HT-29 (cell line): ENCODE measurements at places on chromosomes 4 and X. TPM values are rescaled to one million over a fixed set of nuclear protein-coding genes. Genes with fewer than 3 reads are reported as not detected.
A peak's percentile ranks its signal among the peaks of the same experiment; 100 is the strongest.

DNA sequence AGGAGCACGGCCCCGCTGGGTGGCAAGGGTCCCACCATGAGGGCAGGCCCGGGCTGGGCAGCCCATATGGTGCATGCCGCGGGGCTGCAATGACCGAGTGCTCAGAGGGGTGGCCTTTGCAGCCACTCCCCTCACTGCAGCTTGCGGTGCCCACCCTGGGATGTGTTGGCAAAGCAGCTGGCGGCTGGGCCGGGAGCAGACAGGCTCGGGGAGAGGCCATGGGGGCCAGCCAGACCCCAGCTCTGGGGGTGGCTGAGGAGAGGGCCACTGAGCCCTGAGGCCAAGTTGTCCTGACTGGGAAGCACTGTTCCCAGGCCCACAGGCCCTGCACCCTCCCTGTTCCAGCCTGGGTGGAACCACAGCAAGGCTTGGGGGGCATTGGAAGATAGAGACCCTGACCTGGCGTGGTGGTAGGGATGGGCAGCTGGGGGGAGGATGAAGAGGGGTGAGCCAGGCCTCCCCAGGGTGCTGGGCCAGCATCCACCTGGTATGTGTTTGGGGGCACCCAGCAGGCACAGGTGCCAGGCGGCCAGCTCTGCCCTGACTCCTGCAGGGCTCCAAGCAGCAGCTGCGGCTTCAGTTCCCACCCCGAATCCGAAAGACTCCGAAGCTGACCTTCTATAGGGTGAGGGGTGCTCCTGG is 18.4 kb upstream of the RNF4 start:
- no peak for DNase-seq

DNA sequence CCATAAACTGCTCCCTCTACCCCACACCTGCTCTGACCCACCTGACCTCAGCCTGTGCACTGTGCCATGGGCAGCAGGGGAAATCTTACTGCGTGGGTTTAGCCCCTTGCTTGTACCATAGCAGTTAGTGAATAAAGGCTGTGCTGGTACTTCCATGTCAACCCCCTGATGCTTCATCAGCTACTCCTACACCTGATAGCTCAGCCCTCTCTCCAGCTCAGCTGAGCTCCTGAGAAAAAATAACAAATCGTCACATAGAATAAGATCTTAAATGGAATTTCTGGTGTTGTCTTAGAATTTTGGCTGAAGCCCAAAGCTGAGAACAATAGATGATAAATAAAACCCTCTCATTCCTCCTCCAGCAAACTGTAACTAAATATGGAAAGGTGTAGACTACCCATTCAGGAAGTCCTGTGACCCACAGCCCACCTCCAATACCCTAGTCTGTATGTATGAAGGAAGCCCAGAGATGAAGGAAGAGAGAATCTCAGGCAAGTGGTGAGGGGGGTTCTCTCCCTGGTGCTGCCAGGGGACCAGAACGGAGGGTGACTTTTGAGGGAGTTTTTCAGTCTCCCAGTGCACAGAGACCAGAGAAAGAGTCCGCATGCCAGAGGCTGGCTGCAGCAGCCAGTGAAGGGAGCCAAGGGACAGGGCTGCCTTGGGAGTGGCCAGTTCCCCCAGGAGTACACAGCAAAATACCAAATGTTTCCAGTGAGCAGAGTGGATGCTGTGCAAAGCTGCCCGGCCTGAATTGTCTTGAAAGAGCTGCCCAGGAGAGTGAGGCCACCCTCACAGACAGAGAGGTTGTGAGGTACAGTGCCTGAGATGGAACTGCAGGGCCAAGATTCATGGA is 227.3 kb downstream of the QDPR start:
- no peak for DNase-seq

The USP26 gene
- total RNA-seq = not detected in 2 replicates

DNA sequence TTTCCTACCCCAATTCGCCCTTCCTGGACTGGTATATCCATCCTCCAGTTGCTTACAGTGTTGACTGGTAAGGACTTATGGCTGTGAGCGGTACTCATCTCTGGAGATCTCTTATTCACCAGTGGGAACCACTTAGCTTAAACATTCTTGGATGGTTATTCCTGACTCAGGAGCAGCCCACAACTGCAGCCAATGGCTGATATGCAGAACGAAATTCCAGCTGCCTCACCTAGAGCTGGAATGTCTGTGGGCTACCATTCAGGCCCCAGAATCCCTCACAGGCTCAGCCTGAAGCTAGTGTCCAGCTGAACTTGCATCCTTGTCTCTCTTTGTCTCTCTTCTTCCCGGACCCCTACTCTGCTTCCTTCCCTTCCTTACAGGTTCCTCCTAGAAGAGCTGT is 138.9 kb upstream of the SMIM31 start:
- DNase-seq = no peak

The MAP3K15 gene
- 0.26 TPM in 1 of 2 replicates, not detected in the other for total RNA-seq

DNA sequence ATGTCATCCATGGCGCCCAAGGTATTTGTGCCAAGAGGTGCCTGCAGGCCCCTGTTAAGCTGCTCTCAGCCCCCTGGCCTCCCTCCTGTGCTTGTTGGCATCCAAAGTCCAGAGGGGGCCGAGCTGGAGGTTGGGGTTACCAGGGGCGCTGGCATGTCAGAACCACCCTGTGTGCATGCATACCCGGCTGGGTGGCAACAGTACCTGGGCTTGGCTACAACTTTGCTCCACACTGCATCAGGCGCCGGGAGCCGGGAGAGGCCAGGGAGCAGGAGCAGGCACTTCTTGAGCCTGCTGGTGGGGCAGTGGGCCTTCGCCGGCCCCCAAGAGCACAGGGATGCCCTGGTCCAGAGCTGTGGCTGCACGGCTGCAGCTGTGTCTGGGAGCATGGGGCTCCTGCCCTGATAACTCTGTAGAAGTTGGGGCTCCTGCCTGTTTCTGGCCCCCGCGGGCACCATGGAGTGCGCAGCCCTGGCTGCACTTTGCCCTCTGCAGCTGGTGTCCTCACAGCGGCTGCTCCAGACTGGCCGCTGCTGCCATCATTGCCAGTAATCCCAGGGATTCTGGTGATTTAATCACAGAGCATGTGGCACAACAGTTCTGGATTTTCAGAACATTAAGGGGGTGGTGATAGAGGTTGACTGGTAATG is 130.3 kb downstream of the ARHGAP10 start:
- DNase-seq = no peak

- DNase-seq = peak; percentile 24
Measured at GRCh38 chrX:155070038-155070437, 898 bp downstream of the CMC4 start.

DNA sequence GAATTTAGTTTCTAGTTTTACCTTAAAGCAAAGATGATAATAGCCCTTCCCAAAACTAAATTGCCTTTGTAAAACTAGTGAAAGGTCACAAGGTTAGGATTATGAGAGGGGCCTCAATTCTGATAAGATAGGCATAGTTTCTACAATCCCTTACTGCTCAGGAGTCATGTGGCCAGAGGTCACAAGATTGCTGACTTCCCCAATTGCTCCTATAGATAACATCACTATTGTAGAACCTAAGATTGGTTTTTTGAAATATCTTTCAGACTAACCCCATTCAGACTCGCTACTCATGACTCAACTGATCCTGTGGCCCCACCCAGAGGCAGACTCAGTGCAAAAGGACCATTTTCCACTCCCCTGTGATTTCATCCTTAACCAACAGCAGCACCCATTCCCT is 70.3 kb downstream of the SCD5 start:
- DNase-seq = no peak

DNA sequence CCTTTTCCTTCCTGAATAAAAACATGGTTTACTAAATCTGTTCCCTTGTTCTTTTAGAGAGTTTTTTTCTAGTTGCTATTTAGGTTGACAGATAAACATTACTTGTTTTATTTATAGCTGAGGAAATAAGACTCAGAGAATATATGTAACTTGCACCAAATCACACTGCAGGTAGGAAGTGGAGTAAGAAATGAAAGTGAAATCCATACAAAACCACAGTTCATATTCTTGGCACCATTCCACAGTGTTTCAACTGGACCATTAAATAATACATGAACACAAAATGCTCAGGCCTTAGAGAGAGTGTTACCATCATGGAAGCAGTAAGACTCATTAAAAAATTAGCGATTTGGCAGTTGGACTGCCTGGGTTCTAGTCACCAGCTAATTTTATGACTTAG is 326.9 kb upstream of the SLIT2 start:
- no peak for DNase-seq

The CPXCR1 gene
- not detected in 2 replicates for total RNA-seq

- DNase-seq = peak; percentile 61
Measured at GRCh38 chr4:76896614-76897535, 1.1 kb downstream of the SOWAHB start.

DNA sequence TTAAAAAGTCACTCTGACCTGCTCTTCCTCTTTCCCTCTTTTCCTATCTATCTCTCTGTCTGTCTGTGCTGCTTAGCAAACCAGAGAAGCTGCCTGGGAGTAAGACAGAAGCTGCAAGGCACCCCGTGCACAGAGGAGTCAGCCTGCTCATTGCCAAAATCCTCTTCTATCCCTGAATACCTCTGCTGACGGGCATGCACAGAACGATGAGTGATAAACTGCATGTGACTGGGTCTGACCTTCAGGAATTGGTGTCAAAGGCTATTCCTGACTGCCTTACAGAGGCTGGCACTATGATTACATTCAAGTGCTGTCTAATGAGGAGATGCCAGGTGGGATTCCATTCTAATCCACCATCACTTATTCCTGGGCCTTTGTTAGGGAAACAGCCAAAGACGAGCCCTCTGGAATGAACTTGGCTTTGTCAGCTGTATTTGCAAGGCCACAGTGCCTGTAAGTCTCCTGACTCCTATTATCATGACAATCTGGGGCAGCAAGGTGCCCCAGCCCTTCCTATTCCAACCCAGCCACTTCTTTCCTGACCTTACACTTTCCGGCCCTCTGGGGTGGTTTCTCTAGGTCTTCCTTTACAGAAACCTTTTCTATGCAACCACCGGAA is 45.4 kb upstream of the CTAG2 start:
- DNase-seq = no peak

DNA sequence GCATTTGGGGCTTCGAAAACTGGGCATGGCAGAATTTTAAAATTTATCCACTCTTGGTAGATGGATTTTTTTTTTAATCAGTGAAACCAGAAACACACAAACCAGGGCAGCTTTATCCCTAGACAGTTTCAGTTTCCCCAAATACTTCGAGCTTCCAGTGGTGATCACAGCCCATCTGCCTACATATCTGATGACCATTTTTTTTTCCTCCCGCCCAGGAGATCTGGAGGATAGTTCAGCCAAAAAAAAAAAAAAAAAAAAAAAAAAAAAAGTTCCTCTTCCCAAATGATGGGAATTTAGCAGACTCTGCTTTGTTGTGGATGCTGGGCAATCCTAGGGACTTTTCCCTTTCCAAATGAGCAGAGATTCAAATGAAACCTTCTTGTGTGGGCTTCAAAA is 1.0 kb upstream of the TBC1D9 start:
- no peak for DNase-seq

DNA sequence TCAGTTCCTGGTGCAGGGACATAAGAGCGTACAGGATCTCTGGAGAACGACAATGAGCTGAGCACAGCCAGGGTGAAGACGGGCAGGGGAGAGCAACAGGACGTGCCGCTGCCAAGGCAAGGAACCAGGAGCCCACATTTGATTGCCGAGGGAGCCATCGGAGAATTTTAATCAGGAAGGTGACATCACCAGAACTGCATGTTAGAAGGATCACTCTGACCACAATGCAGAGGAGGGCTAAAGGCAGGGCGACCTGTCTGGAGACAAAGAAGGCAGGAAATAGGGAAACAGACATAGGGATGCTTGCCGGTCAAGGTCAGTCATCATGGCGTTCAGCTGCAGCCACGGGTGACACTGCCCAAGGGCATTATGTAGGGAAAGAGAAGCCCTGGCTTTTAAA is 81.4 kb downstream of the RBM47 start:
- DNase-seq = no peak

DNA sequence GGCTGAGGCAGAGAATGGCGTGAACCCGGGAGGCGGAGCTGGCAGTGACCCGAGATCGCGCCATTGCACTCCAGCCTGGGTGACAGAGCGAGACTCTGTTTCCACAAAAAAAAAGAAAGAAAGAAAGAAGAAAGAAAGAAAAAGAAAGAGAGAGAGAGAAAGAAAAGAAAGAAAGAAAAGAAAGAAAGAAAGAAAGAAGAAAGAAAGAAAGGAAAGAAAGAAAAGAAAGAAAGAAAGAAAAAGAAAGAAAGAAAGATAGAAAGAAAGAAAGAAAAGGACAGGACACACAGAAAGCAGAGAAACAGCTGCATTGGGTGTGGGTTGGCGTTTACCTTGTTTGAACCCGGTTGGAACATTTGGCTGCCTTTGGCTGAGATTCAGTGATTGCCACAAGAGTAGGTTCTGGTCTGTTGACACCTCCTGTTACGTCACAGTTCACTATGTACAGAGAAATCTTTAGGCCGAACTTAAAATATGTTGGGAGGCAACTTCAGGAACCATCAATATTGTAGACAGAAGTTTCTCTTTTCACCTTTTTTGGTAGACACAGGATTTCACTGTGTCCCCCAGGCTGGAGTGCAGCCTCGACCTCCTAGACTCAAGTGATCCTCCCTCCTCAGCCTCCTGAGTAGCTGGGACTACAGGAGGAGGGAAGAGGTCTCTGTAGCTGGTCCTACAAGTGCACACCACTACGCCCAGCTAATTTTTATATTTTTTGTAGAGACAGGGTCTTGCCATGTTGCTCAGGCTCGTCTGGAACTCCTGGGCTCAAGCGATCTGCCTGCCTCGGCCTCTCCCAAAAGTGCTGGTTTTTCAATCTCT is 16.3 kb upstream of the PLCXD1 start:
- no peak for DNase-seq

- no peak for DNase-seq
Measured at GRCh38 chr4:6475492-6476020, 3.1 kb upstream of the PPP2R2C start.

DNA sequence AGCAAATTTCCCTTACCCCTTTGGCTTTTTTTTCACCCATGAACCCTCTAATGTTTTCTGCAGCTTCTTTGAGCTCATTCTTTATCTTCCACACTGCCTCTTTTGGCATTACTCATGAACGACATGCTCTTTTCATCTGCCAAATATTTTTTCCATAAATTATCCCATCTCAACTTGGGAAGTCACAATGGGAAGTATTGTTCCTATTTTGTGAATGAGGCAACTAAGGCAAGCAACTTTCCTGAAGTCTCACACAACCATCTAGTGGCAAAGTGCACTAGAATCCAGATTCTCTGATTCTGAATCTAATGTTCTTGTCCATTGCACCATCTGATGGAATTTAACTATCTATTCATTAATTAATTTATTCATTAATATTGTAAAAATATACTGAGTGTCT is 625 bp downstream of the RTL9 start:
- DNase-seq = peak; percentile 4

DNA sequence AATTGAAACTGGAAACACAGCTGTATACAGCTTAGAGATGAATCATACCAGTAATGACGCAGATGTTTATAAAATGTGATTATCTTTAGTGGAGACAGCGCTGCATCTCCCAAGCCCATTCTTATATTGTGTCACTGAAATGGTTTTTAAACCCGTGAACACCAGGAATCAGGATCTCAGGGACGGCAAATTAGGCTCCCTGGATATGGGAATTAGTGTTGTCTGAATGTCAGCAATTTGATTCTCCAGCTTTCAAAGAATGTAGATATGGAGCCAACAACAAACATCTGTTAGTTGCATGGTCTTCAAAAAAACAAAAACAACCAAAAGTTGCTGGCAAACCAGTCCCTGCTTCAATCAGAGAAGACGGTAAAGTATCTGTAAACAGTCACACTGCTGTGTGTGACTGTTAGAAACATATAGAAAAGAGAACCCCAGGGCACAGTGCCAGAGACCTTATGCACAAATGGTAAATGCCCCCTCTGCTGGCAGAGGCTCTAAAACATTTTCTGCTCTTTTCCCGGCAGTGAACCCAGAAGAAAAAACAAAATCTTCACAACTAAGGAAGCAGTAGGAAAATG is 351.9 kb upstream of the FTHL17 start:
- DNase-seq = peak; percentile 52

The HSFX1 gene
- 0.26 and 0.86 TPM in 2 replicates for total RNA-seq

The FGFBP1 gene
- total RNA-seq = 0.36 and 0.81 TPM in 2 replicates

GRCh38 chrX:47093248-47093647 is 15.0 kb downstream of the RGN start:
- peak; percentile 52 for DNase-seq
